Pancreas (tissue), 10 donors: ENCODE measurements at places on chromosomes 6 and 20.
A peak's percentile ranks its signal among the peaks of the same experiment; 100 is the strongest.

GRCh38 chr20:10715035-10715434 lies 41.2 kb upstream of the JAG1 start:
- no peak for DNase-seq

- DNase-seq = peak; percentile 16
These were observed 816 bp upstream of the MAN1A1 start for GRCh38 chr6:119350202-119350951.

- no peak for DNase-seq
These were observed 46.1 kb downstream of the CD40 start for GRCh38 chr20:46164254-46164653.

GRCh38 chr6:130420911-130421310 lies 55.1 kb downstream of the TMEM200A start:
- no peak for DNase-seq

DNA sequence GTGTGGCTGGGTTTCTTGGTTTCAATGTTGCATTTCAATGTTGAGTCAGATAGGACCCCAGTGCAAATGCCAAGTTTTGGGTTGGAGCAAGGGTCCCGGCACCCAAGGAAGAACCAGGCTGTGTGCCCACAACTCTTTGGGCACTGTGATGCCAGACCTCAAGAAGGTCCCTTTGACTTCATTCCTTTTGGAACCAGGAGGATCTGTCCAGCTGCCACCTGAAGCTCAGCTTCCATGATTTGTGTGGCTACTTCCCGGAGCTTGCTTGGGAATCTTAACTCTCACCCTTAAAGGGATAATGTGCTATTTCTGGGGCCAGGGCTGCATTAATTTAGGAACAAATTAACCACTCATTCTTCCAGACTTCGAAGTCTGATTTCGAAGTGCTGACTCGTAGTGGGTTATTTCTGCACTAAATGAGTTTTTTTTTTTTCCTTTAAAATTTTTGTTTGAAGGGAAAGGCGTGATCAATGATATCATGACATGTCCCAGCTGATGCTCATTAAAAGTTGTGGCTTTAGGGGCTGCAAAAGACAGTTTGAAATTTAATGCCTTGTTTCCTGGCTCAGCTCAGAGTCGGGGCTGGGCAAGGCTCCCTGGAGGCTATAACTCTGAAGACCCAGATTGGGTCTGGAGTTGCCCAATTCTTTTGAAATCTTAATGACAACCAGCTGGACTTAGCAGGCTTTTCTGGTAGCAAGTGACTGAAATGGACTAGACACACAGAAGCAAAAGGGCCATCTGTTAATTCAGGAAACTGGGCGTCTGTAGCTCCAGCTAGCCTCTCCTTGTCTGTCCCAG lies 24.0 kb upstream of the PHACTR3 start:
- DNase-seq = no peak

GRCh38 chr6:70620746-70621145 lies 46.9 kb upstream of the SMAP1 start:
- DNase-seq = no peak

GRCh38 chr6:49202924-49203536 lies 260.0 kb downstream of the MMUT start:
- DNase-seq = no peak

GRCh38 chr6:15329197-15329671 lies 83.4 kb downstream of the JARID2 start:
- DNase-seq = no peak

- no peak for DNase-seq
These were observed 28.8 kb upstream of the TULP4 start for GRCh38 chr6:158283304-158283980.

GRCh38 chr6:391559-392440 lies at the start of gene IRF4:
TSS of gene IRF4 (plus strand) at chr6:391752. CDS start at chr6:393153, 1,401 bp downstream.
- DNase-seq = no peak

DNA sequence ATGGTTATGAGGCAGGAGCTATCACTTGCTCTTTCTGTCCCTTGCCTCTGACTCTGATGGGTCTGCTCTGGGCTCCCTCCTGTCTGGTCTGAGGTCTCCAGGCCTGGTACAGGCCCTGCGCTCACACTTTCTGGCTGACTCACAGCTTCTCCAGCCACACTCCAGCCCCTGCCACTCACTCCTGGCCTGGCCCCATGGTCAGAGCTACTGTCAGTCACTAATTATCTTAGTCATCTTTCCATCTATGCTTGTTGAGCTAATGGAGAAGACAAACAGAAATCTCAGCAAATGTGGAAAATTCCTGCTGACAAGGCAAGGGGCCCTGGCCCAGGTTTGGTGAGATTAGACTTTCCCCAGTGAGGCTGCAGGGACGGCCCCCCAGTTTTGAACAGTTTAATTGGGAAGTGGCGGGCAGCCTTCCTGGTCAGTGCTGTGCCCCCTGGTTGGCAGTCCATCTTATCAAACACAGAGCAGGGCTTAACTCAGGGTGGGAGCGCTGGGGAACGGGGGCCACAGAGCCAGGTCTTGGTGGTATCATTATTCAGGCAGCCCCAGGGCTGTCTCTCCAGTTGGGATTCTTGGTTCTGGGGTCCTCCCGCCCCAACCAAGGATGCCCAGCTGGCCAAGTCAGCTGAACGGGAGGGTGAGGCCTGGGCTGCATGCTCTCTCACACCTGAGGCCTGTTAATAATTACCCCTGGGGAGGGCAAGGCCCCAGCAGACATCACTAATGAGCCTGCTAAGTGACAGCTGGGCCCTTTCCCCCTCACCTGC lies 63.4 kb downstream of the VEGFA start:
- peak; percentile 87 for DNase-seq

DNA sequence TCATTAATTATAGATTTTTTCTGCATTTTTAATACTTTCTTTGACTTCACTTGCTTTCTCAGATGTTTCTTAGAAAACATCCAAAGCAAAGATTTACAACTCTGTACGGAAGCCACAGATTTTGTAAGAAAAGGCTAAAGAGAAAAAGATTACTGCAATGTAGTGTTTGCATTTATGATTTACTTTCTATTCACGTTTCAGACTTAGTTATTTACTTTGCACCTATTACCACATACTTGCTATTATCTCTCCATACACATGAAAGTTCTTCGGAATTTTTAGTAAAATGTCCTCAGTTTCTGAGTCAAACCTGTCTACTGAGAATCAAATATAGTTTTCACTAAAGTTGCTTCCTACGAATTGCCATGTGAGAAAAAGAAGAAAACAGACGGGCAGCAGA lies 22.2 kb upstream of the PHACTR2 start:
- no peak for DNase-seq

- no peak for DNase-seq
These were observed 69.9 kb upstream of the MYLIP start for GRCh38 chr6:16058929-16059345.

DNA sequence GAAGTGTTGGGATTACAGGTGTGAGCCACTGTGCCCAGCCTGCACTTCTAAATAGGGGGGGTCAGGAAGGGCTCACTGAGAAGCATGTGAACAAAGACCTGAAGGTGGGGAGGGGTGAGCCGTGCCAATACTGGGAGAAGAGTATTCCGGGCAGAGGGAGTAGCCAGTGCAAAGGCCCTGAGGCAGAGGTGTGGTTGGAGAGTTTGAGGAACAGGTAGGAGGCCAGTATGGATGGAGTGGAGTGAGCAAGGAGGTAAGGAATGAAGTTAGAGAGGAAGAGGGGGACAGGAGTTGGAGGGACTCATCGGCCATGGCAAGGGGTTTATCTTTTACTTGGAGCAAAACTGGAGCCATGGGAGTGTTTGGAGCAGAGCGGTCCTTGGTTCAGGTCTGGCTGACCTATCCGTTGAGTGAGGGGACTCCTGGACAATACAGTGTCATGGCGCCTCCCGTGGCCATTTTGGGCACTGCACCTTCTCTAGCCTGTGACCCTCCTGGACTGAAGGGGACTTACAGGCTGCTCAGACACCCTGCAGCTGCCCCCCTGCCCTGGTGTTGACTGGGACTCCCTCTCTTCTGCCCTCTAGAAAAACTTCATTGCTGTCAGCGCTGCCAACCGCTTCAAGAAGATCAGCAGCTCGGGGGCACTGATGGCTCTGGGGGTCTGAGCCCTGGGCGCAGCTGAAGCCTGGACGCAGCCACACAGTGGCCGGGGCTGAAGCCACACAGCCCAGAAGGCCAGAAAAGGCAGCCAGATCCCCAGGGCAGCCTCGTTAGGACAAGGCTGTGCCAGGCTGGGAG lies 12.1 kb downstream of the FOXS1 start:
- DNase-seq = peak; percentile 62
